ENCODE measurements at places on chromosomes 7 and 10. TPM values are rescaled to one million over a fixed set of nuclear protein-coding genes. Genes with fewer than 3 reads are reported as not detected.

DNA sequence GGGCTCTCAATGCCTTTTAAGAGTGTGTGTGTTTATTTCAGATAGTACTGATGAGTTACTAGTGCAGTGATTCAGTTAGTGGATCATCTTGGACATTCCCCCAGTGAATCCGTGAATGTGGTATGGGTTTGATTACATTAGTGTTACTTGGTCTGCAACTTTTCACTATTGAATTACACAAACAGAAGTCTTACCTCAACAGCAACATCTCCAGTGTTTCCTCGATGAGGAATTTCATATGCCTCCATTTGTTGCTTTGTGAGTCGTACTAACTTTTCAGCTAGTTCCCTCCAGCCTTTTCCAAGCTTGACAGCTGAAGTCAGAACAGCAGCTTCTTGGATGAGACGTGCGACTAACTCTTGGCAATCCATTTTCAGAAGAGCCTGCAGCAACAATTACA lies 63.2 kb downstream of the MACC1 start:
- no peak for DNase-seq

The OR13A1 gene
- 0.35 TPM for total RNA-seq

GRCh38 chr7:151076863-151077704 lies 3.5 kb downstream of the FASTK start:
- no peak for DNase-seq

The ZPBP gene
- not detected for total RNA-seq

- no peak for DNase-seq
Measured at GRCh38 chr10:49612513-49613164, 1.2 kb upstream of the CHAT start.

DNA sequence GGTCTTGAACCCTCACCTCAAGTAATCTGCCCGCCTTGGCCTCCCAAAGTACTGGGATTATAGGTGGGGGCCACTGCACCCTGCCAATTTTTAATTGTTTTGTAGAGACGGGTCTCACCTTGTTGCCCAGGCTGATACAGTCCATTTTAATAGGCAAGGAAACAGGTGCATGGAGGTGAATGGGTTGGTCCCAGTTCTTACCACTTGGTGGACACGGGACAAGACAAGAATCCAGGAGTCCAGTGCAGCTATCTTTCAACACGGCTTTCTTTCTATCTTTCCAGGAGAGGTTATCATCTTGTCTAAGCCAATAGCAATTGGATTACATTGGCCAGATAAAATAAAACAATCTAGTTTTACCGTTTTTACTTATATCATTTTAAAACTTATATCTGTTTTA lies 23.8 kb downstream of the TCF7L2 start:
- DNase-seq = no peak

The SLC13A1 gene
- total RNA-seq = not detected

The FAM131B gene
- 6.1 TPM for total RNA-seq

- no peak for DNase-seq
Measured at GRCh38 chr7:156353352-156353751, 287.2 kb upstream of the RNF32 start.

- DNase-seq = no peak
Measured at GRCh38 chr7:75626954-75627353, 111.8 kb downstream of the HIP1 start.

DNA sequence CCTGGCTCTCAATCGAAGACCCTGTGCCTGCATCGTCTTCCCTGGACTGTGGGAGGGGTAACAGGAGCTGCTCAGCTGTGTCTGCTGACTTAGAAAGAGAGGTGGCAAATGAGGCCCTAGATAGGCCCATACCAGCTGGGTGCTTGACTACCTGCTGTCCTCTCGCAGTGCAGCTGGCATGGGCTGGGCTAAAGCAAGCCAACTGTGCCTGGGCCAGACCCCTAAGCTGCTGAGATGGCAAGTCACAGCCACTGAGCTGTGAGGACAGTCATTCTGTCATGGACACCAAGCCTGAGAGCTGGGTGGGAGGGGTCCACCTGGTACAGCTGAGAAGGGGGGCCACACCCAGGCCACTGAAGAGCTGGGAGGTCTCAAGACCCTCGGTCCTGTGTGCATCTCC lies 45.8 kb upstream of the AQP1 start:
- no peak for DNase-seq

- no peak for DNase-seq
Measured at GRCh38 chr10:56586461-56586891, 225.4 kb upstream of the ZWINT start.

DNA sequence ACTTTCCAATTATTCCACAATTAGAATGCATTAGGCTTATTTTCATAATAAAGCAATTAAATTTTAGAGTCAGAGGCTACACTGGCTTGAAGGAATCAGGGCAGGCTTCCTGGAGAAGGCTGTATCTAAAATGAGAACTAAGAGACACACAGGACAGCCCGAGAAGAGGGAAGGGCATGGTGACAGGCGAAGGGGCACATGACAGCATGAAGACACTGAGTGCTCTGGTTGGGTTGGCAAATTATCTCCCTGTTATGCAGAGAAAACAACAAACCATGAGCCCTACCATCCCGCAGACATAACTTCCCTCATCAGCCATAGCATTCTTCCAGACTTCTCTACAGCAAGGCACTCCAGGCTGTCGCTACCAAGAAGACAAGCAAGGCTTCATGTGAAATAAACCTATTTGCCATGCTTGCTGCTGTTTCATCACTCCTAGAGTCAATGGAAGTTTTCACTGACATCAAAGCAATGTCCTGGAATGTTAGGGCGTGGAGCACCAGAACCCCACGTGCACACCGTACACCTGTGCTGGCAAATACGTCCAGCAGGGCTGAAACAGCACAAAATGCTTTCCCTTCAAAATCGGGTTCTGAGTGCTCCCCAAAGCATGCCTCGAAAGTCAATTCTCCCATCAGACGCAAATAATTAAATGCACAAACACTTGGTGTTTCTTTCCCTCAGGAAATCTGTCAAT lies 21.3 kb downstream of the VOPP1 start:
- no peak for DNase-seq

The ADAM12 gene
- total RNA-seq = 13.3 TPM

The C7orf33 gene
- total RNA-seq = not detected

DNA sequence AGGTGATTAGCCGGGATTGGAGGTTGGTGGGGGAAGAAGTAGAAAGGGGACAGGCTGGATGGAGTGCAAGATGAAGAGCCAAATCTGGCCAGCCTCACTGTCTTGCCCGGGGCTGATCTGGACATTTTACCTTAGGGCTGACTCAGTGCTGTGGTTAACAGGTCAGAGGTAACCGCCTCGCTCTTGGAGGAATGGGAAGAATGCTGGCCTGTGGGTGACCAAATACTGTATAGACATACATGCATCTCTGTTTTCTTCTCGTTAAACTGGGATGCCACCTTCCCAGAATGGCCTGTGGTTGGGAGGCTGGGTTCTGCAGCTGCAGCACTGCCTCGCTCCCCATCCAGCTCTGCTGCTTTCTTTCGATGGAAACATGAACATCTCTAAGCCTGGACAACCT lies 120.0 kb downstream of the SEC23IP start:
- no peak for DNase-seq

- DNase-seq = no peak
Measured at GRCh38 chr7:108308903-108309302, 147.3 kb downstream of the NRCAM start.

The SPDYE11 gene
- total RNA-seq = 0.11 TPM

GRCh38 chr10:21022821-21023220 lies 125.7 kb upstream of the NEBL start:
- no peak for DNase-seq

The MYH16 gene
- not detected for total RNA-seq
